IMR-90 (cell line): ENCODE measurements at places on chromosomes 7 and 10.

DNA sequence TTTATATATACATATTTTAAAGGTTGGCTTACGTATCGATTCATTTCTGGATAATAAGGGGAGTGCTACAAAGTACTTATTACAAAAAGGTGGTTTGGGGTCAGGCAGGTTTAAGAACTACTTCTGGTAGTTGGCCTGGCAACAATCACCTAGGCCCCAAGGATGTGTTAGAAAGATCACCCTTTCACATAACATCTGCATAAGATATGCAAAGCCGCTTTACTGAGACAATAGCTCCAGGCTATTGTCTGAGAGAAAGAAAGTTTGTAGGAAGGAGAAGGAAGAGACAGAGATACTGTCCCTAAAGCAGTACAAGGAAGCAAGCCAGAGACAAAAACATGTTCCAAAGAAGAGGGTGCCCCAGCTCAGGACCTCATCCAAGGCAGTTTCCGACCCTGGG, 6.2 kb downstream of the PAXIP1 start:
- H3K36me3 ChIP-seq: peaks cover 17% of the 10 kb centered on the region
- 0 out of 2 replicates have a peak, but pooled peaks cover under 1% of the 10 kb centered on the region for H3K4me1 ChIP-seq
- H3K27ac ChIP-seq: no peak overlapping the region
- no peaks in the 10 kb centered on the region for H3K27me3 ChIP-seq

DNA sequence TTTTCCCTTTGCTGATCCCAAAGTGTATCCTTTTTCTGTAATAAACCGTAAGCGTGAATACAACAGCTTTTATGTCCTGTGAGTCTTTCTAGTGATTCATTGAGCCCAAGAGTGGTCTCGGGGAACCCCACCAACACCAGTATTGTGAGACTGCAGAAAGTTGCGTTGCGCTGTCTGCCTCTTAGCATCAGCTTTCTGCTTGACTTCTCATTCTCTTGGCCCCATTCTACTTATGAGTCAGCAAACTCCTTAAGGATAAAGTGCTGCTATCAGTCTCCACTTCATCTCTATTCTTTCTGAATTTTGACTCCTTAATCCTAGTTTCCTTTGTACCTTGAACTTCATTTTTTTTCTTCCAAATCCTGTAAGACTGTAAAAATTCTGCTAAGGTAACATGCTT, 184.3 kb upstream of the MBL2 start:
- DNase-seq: no peak
- no peaks in the 10 kb centered on the region for H3K4me1 ChIP-seq
- no peak overlapping the region for H3K27ac ChIP-seq

DNA sequence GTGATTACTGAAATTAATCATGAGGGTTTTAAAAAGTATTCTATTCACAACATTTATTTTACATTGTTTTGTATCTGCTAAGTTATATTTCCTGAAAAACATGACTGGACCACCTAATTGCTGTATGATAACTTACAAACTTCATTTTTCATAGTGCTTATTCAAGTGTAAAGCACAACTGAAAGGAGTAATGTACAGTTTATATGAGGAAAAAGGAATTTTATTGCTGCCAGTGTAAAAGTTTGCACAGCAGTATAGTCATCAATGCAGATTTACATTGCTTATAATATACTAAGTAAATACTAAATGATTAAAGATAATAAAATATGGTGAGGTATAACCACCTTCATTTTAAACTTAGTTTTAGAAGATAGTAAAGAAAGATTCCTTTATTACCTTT, 4.0 kb downstream of the PTEN start:
- H3K4me3 ChIP-seq: peak overlapping the region; percentile 73
- no peak for DNase-seq
- H3K27me3 ChIP-seq: no peaks in the 10 kb centered on the region
- peaks cover 1% of the 10 kb centered on the region; the same call in 1 of the 2 replicates for H3K36me3 ChIP-seq
- peaks cover 1% of the 10 kb centered on the region; the same call in 1 of the 2 replicates for H3K4me1 ChIP-seq

DNA sequence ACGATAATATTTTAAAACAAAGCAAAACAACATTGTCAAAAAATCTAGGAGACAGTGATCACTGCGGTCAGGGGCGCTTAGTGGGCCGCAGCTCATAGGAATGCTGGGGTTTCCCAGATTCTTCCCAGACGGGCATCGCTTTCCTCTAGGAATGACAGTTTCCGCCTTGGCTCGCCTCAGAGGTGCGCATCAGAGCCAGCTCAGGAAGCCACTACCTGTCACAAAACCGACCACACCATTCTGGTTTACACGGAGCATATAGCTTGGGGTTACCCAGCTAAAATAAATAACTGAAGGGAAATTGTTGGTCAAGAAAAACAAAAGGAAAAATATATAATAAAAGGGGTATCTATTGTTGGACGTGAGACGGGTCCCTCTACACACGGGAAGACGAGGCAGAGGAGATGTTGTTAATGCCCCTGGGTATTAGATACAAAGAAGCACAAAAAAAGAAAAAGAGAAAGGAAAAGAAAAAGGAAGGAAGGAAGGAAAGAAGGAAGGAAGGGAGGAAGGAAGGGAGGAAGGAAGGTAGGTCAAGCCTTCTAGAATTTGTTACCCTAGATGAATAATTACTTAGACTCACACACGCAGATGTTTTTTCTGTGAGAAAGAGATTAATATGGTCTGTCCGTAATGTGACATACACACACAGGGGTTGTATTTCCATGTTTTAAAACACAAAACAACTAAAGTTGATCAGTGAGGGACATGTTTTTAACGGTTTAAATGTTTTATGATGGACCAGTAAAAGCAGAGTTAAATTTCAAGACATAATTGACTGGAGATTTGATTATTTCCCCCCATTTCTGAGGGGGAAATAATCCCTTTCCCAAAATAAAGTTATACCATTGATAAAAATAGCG, 292.4 kb upstream of the NFE2L3 start:
- H3K36me3 ChIP-seq: no peaks in the 10 kb centered on the region
- H3K27ac ChIP-seq: no peak overlapping the region
- peaks cover 5% of the 10 kb centered on the region; the same call in 1 of the 2 replicates for H3K27me3 ChIP-seq
- no peak overlapping the region for H3K4me3 ChIP-seq

GRCh38 chr10:71231206-71231605, 18.8 kb downstream of the UNC5B start:
- H3K36me3 ChIP-seq: no peaks in the 10 kb centered on the region
- H3K27ac ChIP-seq: no peak overlapping the region

DNA sequence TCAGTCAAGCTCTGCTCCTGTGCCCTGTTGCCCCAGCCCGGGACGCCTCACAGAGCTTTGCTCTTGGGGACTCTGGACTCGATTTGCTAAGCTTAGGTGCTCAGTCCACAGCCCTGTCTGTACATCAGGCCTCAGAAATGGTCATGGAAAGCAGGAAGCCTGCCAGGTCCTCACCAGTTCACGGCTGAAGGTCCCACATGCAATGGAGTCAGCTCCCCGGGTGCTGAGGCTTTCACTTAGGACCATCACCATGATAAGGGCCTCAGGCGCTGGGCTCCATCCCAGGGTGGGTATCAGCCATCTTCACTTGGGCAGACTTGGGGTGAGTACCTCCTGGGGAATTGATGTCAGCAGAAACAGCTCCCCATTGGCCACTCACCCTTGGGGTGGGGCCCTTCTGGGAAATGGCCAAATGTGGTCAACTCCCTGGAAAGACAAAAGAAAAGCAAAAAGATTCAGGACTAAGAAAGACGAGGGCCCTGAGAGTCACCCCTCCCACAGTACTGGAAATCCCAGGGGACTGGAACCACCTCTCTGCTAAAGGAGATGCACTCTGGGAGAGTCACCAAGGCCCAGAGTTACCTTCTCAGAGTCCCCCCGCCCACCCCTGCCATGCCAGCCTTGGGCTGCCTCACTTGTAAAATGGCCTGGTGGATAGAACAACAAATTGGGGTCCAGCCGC, 37.6 kb downstream of the FAM53B start:
- H3K4me1 ChIP-seq: peaks cover 24% of the 10 kb centered on the region
- DNase-seq: no peak
- peaks cover 8% of the 10 kb centered on the region; the same call in 1 of the 2 replicates for H3K36me3 ChIP-seq
- no peaks in the 10 kb centered on the region for H3K27me3 ChIP-seq

GRCh38 chr10:125299461-125299860, 139.1 kb upstream of the CTBP2 start:
- DNase-seq: no peak
- H3K4me1 ChIP-seq: no peaks in the 10 kb centered on the region
- no peak overlapping the region for H3K4me3 ChIP-seq
- H3K27me3 ChIP-seq: peaks cover 13% of the 10 kb centered on the region
- no peak overlapping the region for H3K27ac ChIP-seq
